ENCODE measurements at places on chromosomes 5 and 9.

DNA sequence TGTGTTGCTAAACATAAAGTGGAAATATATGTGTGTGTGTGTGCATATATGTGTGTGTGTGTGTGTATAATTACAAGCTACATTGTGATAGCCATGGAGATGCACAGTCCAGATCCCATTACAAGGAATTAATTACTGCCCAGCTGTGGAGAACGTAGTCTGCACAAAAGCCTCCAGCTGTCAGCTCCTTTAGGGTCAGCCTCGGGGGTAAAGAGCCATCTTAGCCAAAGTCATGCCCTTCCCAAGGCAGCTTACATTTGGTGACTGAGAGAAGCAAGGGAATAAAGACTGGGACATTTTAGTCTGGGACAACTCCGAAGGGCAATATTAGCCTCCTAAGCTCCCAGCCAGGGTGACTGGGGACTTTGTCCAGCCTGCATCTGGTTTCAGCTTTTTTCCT is 21.9 kb upstream of the FOCAD start:
- DNase-seq: no peak

GRCh38 chr5:163624431-163624830 is 119.0 kb downstream of the MAT2B start:
- no peak for DNase-seq

DNA sequence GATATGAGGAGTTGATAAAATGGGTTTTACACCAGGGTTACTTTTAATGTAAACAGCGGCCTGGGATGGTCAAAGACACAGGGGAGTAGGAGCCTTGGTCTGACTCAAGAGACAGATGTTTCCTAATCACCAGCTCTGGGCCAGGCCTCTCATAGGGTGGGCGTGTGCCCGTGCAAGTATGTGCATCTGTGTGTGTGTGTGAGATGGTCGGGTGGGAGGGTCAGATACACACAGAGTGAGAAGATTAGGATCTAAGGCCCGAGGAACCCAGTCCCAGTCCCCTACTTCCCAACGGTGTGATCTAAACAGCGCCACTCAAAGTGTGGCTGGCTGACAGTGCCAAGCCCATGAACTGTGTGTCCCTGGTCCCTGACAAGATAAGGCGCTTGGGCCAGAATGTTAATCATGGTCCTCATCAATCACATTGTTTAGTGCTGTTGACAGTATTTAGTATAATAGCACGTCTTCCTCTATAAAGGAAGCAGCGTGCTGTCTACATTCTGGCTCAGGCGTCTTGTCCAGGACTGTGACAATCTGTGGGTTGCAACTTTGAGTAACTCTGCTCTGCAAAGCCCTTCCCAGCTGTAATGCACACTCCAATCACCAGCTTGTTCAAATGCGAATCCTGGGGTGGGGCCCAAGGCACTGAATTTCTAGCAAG is 173.7 kb downstream of the DAB2IP start:
- DNase-seq: no peak

DNA sequence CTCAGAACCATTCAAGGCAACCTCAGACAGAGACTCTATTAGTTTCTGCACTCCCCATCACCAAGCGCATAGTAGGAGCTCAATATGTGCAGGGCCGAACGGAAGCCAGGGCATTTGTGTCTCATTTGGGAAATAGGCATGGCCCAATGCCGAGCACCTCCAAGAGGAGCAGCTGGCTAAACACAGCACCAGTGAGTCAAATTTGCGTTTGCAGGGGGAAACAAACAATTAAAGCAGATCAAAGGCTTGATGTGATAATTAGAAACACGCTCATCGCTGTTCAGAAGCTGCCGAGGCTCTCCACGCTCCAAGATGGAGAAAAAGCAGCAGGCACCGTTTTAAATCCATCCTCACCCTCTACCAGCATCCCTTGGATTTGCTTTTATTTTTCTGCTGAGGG is 225.3 kb downstream of the AGTPBP1 start:
- DNase-seq: no peak

GRCh38 chr9:115411516-115411915 is 293.6 kb upstream of the TNC start:
- DNase-seq: no peak

DNA sequence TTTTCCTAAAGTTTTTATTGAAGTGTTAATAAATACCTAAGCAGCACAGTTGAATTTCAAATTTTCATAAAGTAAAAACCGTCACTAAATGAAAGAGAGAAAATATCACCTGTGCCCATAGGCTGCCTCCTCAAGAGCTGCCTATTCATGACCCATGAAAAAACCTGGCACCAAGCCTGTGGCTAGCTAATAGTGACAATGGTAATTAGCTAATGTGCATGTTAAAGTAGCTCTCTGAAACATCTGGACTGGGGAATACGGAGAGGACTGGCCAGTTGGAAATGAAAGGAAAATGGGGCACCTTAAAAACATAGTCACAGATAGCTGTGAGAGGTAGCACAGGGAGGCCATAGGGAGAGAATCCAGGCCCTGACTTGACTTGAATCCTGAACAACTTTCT is 5.4 kb upstream of the GNE start:
- DNase-seq: no peak

DNA sequence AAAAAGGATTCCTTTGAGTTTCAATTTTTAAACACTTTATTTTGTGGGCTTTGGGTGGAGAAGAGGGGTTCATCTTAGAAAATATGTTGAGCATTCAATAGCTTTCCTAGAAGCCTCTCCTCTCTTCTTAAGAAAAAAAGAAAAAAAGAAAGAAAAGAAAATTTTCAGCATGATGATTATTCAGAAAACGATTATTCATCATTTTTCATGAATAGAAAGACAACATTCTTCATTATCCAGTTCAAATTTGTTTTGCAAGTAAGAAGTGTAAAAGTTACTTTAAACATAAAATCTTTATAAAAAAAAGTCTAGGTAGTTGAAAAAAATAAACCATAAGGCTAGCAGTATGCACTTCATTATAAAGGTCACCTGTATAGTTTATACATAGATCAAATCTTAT is 636.5 kb downstream of the IRX1 start:
- DNase-seq: no peak

GRCh38 chr5:80227979-80228596 is 27.8 kb downstream of the SERINC5 start:
- no peak for DNase-seq

GRCh38 chr9:90142580-90142979 is 500.0 kb downstream of the DIRAS2 start:
- no peak for DNase-seq

- no peak for DNase-seq
Measured at GRCh38 chr9:110763568-110763967, 95.0 kb downstream of the MUSK start.

GRCh38 chr9:82597241-82598203 is 465.4 kb downstream of the RASEF start:
- no peak for DNase-seq

DNA sequence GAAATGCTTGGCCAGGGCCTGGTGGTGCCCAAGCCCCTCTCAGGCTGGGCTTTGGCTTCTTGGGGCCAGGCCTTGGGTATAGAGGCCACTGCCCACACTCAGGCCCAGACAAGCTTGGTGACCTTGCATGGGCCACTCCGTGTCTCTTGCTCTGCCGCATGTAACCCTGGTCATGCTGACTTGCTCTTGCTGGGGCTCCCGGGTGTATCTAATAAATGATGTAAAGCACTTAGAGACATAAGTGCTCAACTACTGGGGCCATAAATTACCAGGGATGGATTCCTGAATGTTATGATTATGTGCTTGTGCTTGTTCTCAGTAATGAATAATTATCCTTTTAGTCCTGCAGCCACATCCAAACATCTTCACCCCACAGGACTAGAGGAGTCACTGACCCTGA is 54.0 kb downstream of the C5orf15 start:
- DNase-seq: no peak

- DNase-seq: no peak
Measured at GRCh38 chr9:98381311-98382103, 126.1 kb upstream of the TBC1D2 start.

DNA sequence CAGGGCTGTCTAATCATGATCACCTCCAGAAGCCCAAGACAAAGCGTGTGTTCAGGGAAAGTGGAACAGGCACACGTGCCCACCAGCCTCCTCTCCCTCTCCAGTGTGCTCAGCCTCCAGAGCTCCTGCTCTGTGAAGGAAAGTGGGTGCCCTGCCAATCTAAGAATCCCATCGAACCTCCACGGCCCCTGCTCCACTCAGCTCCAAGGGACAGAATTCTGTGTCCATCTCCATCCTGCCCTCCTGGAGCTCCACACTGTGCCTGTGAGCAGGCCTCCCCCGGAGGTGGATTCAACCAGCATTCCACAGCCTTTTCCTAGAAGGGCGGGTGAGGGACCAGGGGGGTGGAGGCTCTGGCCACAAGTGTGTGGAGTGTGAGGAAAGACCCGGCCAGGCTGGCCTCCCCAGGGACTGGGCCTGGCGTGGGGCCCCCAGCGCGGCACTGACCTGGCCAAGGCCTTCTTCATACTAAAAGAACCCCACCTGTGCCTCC is 6.0 kb downstream of the EEIG1 start:
- no peak for DNase-seq

- DNase-seq: no peak
Measured at GRCh38 chr9:35042081-35042604, 30.3 kb downstream of the VCP start.

GRCh38 chr9:26949637-26950069 is 2.6 kb upstream of the PLAA start:
- no peak for DNase-seq

DNA sequence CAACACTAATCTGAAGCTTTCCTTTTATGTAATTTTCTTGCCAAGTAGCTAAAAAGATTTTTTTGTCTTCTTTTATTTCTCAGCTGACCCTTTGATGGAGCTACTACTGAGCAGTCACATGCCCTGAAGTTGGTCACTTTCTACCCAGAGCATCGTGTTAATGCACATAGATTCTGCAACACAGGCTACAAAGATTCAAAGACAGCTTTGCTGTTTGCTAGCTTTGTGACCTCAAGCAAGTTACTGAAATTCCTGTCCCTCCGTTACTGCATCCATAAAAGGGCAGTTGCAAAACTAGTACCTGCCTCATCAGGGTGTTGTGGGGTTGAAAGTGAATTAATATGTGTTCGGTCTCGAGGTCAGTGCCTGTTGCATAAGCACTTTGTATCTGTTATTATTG is 179.9 kb downstream of the GAS1 start:
- no peak for DNase-seq

- DNase-seq: no peak
Measured at GRCh38 chr5:177343777-177344176, 7.7 kb downstream of the LMAN2 start.

GRCh38 chr5:92470770-92471169 is 1087.7 kb upstream of the ARRDC3 start:
- DNase-seq: no peak

GRCh38 chr5:87560528-87560927 is 147.8 kb upstream of the CCNH start:
- DNase-seq: no peak

- no peak for DNase-seq
Measured at GRCh38 chr9:70983723-70984295, 137.6 kb downstream of the TRPM3 start.

DNA sequence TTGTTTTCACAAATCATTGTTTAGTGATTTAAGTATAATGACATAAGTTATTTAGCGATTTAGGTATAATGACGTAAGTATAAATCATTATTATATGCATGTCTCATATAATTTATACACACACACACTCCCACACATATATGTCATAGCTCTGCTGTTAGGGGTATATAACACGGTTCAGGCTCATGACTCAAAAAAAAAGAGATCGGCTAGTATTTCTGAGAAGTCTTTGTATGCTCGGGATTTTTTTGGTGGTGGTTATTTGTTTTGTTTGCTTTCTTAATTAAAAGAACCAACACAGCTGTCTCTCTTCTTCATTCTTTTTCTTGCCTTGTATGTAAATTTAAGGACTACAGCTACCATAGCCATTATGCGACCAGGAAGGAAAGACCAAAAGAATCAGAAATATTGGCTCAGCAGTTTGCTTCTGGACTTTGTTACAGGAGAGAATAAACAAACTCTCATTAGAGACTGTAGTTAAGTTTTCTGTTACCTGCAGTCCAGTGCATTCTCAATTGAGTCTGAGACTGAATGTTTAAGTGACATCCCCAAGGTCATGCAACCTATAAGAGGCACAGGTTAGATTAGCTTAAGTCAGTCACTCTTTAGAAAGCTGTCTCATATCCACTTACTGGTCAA is 83.2 kb upstream of the NREP start:
- no peak for DNase-seq

- no peak for DNase-seq
Measured at GRCh38 chr9:28105001-28105400, 531.7 kb upstream of the C9orf72 start.

- no peak for DNase-seq
Measured at GRCh38 chr9:78549711-78550110, 252.8 kb downstream of the PSAT1 start.

DNA sequence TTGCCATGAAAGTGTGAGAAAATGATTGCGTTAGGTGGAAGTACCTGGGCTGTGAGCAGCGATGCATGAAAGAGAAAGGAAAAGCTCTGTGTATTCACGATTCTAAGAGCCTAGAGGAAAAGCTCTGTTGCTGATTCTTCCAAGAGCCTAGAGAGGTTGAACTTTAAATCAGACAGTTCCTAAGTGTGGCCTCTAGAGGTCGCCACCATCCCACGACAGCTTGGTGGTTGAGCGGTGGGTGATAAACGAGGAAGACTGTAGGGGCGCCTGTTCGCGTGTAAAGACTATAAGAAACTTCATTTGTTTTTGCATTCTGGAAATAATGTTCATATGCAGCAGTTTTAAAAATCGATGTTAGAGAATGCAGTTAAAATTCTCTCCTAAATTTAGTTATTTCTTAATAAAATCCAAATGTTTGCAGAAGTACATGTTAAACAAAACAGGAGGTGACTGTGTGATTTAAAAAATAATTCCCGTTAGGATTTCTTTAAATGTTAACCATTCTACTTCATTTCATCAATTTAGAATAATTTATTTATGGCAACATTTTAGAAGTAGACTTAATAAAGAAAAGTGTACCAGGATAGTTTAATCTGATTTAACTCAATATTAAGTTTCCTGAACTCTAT is 107.7 kb downstream of the TENT4A start:
- DNase-seq: no peak

DNA sequence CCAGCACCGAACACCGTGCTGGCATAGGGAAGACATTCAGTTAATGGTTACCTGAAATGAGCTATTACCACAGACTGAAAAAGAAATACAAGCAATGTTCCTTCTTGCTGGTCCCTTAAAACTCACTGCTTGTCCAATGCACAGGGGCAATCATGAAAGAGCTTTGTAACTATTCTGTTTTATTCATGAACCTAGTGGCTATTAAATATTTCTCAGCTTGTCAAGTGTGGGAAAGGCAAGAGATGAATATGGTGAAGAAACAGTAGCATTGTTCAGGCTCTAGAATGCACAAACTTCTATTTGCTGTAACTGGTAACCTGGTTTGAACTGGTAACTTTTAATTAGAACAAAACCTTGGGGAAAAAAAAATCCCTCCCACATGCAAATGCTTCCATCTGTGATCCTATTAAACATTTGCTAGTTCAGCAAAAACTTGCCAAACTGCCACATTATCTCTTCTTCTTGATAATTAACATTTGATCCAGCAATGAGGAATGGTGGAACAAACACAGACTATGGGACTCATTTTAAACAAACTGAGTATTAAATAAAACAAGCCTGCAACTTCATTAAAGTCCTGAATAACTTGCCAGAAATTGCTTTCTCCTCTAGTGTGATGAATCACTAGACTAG is 36.1 kb downstream of the YIPF5 start:
- no peak for DNase-seq

Measured in activated CD8-positive, alpha-beta memory T cell treated with anti-CD3 and anti-CD28 coated beads for 4 hours (primary cell).